ENCODE measurements at places on chromosomes 4 and X.

- DNase-seq: no peak
These were observed 22.0 kb downstream of the CXCL8 start for GRCh38 chr4:73762409-73762808.

- DNase-seq: no peak
These were observed 144.0 kb upstream of the NAP1L5 start for GRCh38 chr4:88841635-88842034.

DNA sequence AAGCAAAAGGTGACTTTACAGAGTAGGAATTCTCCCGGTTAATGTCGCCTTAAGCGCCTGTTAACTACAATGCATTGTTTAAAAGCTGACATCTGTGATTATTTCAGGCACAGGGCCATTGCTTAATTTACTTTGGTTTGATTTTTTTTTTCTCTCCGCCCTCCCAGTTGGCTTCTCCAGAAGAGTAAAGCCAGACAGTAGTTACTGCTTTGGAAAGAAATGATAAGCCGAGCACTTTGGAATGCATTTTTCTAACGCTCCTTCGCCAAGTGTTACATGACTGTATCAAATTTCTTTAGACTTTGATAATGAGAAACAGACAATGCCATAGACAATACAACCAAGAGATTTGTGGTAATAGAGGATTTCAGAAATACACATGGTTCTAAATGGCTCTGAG lies 383.0 kb upstream of the TENM3 start:
- no peak for DNase-seq

GRCh38 chr4:174316546-174316945 lies 32.8 kb downstream of the CEP44 start:
- no peak for DNase-seq

DNA sequence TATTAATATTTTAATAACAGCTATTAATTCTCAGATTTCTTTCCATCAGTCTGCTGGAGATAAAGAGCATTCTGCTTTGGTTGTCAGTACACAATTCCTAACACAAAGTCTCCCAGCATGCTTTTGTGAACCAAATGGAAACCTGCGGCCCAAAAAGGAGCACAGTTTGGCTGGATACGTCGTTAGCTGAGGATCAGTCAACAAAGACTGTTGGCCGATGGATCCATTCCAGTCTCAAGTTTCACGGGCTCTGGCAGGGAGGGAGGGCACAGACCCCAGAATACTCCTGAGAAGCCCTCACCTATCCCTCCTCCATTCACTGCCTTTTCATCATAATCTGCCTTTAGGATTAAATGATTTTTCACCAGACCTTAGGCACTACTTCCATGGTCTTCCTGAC lies 26.3 kb upstream of the PRSS48 start:
- no peak for DNase-seq

- no peak for DNase-seq
These were observed 46.7 kb downstream of the ENPP6 start for GRCh38 chr4:184171011-184171410.
